ENCODE measurements at places on chromosomes 4 and X.

DNA sequence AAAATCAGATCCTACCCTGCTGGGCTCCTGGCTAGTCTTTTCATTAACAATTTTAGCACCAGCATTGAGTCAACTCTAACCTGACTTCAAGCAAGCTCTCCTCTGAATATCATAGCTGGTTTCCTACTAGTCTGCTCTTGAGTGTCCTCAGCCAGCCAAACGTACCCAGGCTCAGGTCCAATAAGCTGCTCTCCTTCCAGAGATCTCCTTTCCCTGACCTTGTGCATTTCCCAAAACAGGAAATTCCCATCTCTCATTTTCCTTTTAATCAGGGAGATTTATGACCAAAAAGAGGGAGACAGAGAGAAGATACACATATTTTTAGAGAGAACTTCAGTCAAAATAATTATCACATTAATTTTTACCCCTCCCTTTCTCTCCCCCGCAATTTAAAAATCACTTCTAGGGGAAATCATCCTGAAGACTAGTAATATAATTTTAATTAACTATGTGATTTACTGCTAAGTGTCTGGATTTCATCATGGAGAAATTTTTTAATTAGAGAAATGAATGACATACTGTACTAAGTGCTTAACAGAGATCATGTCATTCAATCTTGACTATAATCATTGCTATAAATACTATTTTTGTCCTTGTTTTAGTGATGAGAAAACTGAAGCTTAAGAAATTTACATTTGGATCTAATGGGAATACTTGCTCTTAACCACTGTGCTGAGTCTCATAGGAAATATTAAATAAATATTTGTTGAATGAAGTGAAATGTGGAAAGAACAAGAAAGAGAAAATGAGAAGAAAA, 421.7 kb upstream of the INTU start:
- DNase-seq = no peak

- no peak for DNase-seq
Observed at GRCh38 chrX:115894087-115894486, 276.5 kb upstream of the AGTR2 start.

- no peak for DNase-seq
Observed at GRCh38 chr4:26873391-26874026, 12.9 kb downstream of the STIM2 start.

DNA sequence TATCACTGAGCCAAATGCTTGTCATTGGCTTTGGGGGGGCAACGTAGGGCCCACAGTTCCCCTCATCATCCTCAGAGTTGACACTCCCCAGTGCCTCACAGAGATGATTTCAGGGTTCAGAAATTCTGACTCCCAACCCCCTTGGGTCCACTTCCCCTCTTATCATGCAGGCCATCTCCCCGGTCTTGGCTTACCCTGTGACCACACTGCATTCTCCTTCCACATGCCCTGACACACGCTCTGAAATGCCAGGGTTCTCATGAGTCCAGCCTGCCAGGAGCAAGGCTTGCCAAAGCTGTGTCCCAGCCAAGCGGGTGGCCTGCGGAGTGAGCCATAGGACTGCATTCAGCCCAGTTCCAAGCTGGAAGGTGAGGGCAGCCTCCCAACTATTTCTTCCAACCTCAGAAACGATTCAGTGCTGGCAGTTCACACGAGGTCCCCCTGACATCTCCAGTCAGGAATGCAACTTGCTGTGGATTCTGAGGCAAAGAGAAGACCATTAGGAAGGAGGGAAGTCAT, 101.2 kb downstream of the SMIM20 start:
- no peak for DNase-seq

- DNase-seq = no peak
Observed at GRCh38 chr4:10107111-10108091, 9.2 kb downstream of the WDR1 start.

- no peak for DNase-seq
Observed at GRCh38 chr4:152747444-152747843, 32.1 kb downstream of the TIGD4 start.

GRCh38 chr4:156201050-156201449, 247.4 kb upstream of the CTSO start:
- no peak for DNase-seq

- DNase-seq = no peak
Observed at GRCh38 chr4:17605236-17605635, 9.2 kb upstream of the MED28 start.

- no peak for DNase-seq
Observed at GRCh38 chr4:43837604-43838003, 611.0 kb downstream of the KCTD8 start.

DNA sequence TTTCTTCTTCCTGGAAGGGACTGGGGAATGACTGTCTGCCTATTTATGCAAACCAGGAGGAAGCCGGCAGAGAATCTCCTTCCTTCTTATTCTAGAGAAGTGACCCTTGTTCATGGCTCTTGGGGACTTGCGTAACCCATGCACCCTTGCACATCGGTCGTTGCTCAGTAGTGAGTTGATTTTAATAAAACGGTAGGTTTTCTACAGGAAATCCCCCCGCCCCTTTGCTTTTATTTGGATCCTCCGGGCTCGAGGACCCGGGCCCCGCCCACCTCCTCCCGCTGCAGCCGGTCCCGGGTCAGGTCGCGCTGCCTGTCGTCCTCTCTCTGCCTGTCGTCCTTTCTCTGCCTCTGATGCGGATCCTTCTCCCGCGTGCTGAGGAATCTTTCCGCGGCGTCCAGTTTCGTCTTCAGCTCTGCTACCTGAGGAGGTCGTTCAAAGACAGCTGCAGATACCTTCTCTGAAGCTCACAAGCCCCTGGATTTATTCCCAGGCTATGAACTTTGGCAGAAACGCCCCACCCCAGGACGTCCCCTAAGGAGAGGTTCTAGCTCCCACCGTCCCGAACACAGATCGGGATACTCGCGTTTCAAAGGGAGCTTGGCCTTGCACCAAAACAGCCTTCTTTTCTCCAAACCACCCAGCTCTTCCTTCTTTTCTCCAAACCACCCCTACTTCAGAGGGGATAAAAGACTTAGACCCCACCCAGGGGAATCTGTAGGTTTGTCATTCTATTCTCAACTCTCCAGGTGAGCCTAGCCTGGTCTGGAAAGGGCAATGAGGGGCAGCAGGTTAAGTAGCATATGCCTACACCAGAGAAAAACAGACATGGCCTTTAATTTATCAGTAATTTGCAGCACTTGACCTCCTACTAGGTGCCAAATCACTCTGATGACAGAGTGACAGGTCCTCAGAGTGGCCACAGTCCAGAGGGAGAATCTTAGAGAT, 7.0 kb downstream of the TNIP3 start:
- DNase-seq = no peak

DNA sequence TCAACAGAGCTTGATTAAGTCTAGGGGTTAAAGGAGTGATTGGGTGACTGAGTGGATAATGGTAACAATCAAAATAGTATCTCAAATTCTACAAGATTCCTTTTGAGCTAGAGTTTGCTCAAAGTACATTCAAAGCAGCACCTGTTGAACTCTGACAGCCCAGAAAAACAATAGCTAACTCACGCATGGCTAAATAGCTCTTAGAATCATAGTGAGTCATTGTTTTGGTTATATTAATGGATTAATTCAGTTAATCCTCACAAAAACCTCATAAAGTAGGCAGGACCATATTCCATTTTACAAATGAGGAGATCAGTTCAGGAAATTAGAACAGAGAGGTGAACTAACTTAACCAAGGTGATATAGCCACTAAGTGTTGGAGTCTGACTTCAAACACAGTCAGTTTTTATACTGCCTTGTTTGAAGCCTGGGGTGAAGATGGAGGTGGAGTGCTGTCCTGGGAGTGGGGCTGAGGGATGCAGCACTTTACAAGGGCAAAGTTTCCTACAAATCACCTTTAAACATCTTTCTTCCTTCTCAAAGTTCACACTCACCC, 35.9 kb upstream of the PPM1K start:
- no peak for DNase-seq

DNA sequence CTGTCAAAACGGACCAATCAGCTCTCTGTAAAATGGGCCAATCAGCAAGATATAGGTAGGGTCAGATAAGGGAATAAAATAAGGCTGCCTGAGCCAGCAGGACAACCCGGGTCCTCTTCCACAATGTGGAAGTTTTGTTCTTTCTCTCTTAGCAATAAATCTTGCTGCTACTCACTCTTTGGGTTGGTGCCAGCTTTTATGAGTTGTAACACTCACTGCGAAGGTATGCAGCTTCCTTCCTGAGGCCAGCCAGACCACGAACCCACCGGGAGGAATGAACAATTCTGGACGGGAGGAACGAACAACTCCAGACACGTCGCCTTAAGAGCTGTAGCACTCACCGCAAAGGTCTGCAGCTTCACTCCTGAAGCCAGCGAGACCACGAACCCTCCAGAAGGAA, 287.8 kb downstream of the RAPGEF2 start:
- no peak for DNase-seq

DNA sequence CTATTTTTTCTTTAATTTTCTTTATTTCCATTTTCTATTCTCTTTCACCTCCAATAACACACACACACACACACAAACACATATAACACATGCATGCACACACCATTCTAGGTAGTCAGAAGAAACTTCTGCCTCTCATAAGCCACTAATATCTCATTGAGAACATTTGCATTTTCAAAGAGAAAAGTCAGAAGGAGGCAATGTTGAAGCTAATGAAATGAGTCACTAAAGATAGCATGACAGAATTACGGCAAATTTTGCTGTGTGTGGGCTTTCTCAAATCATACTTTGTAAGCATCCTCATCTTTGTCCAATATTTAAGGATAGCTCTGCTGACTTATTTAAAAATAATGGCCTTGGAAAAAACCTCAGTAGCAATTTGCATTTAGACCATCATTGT, 291.3 kb downstream of the GUCY2F start:
- DNase-seq = no peak

DNA sequence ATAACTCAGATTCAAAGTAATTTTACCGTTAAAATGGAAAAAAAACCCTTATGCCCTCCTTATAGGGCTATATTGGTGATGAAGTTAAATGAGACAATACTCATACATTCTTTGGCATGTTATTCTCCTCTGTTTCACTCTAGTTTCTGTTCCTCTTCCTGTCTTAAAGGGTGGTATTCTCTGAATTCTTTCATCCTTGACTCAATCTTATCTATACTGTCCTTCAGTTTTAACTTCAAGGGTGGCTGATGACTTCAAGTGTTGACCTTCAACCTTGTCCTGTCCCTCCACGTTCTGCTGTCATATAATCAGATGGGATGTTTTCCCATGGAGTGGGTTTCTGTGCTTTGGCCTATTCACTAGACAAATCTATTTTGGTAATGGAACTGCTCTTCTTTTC, 44.0 kb downstream of the ZNF518B start:
- no peak for DNase-seq

- DNase-seq = no peak
Observed at GRCh38 chr4:168637872-168638756, 141.3 kb downstream of the PALLD start.

GRCh38 chrX:106692425-106693065, 34.0 kb upstream of the RNF128 start:
- DNase-seq = no peak

DNA sequence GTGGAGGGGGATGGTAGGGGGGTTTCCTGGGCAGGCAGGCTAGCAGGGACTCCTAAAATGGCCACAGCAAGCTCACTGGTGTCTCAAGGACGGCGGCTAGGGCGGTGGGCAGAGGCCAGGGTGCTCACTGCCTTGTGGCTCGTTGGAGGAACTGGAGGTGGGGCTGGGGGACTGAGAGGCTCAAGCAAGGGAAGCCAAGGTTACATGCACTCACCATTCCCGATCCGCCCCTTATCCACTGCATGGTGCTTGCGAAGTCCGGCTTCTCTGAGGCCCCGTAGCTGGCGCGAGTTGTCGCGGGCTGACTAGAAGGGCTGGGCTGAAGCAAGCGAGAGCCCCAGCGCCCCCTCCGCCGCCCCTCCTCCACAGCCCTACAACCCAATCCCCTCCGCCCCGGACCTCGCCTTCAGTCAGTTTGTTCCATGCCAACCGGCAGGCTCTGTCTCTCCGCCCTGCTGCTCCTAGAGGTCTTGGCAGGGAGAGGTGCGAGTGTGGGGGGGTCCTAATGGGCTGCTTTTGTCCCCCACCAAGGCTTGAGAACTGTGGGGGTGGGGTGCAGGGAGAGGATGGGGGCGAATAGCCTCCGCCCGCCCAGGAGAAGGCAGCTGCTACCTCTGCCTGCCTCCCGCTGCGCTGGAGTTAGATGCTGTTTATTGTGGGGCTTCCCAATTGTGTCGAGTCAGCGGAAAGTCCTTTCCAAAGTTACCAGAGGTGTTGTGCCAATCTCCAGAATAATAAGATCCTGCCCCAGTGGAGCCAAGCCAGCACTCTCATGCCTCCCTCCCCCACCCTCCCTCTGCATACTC, at the start of gene ARHGEF9:
Gene ARHGEF9 (minus strand): TSS at position 313 of the 806 bp plus-strand sequence. CDS start 69 bp downstream, at position 244.
- DNase-seq = no peak

GRCh38 chr4:132123870-132124623, 1025.0 kb upstream of the PCDH10 start:
- no peak for DNase-seq

DNA sequence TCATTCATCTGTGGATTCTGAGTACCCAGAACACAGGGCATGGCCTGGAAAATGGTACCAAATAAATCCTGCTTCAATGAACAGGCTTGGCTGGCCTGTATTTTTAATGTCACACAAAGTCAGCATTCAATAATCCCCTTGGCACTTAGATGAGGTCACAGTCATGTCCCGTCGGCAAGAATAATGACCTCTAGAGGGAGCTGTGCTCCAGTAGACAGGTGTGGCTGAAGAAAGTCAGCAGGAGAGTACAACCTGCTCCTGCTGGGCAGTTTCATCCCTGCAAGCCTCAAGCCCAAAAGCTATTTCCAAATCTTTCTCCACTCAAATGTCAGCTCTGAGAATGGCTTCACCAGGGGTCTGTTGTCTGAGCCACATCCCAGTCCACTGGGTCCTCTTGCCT, 404.0 kb upstream of the F9 start:
- DNase-seq = no peak

DNA sequence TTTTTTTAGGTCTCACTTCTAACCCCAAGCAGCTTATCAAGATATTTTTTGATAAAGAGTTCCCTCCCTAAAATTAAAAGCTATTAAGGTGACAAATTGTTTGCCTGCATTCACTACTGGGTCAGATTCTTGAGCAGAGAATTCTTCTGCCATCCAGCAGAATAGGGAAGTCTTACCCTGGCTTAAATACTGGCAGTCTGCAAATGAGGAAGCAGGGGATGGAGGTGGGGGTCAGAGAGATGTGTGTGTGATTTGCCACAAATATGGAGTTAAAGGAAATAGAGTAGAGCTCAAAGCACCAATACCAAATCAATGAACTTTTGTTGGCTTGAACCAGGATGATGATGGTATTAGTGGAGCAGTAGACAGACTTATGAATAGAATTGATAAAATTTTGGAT, 122.2 kb downstream of the ANXA5 start:
- DNase-seq = no peak

- no peak for DNase-seq
Observed at GRCh38 chr4:1976416-1977352, 32.1 kb downstream of the NELFA start.
